Left hindlimb (tissue), 1 donor: ENCODE measurements at places on chromosomes 5 and 9.

- no peak for DNase-seq
These were observed 59.2 kb upstream of the TRAF1 start for GRCh38 chr9:120985819-120986222.

- no peak for DNase-seq
These were observed at the start of gene IL33 for GRCh38 chr9:6215562-6215961. Gene IL33 (plus strand): TSS chr9:6215807. CDS start chr9:6241695, 25,888 bp downstream.

DNA sequence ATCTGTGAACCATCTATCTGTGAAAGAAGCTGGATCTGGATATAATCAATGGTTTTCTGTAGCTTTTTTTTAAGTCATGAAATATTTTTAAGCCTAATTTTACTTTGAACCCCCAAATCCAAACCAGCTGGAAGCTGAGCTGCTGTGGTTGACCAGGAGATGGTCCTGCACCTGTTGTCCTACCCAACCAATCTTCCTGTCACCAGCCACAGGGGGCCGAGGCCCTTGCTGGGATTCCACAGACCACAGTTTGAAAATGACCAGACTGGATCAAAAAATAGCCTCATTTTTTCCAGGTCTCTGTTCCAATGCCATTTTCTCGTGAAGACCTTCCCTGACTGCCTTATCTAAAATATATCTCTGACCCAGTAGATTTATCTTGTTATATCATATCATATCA is 200.6 kb downstream of the SGCD start:
- DNase-seq, result no peak

- no peak for DNase-seq
These were observed 177.3 kb upstream of the DMAC1 start for GRCh38 chr9:7976856-7977255.

DNA sequence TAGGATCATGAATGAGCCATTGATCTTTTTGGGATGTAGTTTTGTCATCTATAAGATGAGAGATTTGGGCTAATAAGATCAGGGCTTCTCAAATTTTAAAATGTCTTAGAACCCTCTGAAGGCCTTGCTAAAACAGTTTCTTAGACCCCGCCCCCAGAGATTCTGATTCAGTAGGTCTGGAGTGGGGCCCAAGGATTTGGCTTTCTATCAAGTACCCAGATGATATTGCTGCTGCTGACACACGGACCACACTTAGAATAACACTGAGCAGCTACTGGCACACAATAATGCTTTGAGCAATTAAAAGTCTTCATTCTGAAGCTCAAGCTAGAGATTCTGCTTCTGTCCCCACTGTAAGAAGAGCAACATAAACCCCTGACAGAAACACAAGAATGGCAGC is 216.7 kb downstream of the SMARCA2 start:
- DNase-seq, result no peak

GRCh38 chr5:110032376-110032775 is 342.6 kb downstream of the MAN2A1 start:
- no peak for DNase-seq

DNA sequence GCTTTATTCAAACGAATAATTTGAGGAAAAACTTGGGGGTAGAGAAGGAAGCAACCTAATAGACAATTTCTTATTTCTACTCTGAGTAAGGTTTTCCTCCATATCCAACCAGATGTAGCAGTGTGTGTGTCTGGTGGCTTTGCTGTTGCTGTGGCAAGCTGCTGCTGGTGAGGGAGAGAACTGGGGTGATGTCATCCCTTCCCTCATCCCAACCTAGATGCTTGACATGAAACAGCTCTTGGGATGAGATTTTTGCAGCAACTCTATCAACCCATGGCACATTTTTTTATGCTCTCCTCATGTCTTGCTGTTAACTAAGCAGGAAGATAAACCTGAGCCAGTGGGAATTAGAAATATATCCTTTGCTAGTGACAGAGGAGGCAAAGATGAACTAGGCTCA is 135.8 kb downstream of the PCSK1 start:
- DNase-seq, result no peak

GRCh38 chr5:132386644-132387286 is 17.3 kb downstream of the SLC22A5 start:
- DNase-seq, result peak; percentile 76

DNA sequence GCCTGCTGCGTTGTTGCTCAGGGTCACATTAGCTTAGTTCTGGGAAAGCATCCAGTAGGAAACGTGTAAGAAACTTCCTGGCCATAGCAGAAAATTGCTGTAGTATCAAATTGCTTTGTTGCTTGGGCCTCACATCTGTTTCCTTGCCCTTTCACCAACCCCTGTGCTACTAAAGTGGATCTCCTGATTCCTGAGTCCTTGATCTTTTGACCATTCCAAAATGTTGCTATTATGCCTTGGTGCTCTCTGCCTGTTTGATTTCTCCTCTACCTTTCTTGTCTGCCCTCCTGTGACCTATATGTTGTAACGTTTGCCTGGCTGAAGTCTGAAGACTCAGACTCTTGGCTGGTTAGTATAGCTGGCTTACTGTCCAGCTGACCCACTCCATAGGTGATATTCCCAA is 350.5 kb downstream of the ADGRV1 start:
- DNase-seq, result no peak

- no peak for DNase-seq
These were observed 271.8 kb upstream of the DMAC1 start for GRCh38 chr9:8071445-8071798.

GRCh38 chr9:34085581-34086500 is 37.2 kb upstream of the UBAP2 start:
- DNase-seq, result no peak

DNA sequence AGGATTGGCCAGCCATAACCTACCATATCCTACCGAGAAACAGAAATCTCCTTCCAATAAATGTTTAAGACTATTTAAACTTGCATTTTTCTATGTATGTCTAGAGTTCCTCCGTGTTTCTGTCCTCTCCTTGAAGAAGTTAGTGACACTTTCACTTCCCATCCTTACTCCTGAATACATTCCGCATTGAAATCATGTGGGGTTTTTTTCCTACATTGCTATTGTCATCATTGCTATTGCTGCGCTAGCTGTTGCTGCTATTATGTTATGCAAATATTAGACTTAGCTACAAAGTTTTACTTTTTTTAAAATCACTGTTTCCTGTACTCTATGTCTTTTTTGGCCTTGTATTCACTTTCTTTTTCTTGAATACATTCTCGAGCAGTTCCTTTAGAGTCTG is 83.3 kb upstream of the NEK6 start:
- DNase-seq, result no peak

DNA sequence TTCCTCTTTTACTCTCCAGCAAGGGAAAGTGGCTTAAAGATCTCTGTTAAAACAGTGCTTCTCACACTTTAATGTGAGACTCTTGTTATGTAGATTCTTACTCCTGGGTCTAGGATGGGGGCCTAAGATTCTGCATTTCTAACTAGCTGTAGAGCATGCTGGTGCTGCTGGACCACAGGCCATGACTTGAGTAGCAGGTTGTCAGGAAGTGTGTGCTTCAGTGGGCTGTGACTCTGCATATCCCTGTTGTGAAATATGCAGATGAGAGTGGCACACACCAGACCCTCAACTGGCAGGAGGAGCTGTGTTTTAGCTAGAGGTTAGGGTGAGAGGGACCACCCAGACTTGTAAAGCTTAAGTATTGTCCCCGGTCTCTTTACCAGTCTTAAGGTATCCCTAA is 191.1 kb upstream of the DMRT1 start:
- no peak for DNase-seq

- DNase-seq, result no peak
These were observed 64.4 kb upstream of the POU5F2 start for GRCh38 chr5:93805616-93806379.

DNA sequence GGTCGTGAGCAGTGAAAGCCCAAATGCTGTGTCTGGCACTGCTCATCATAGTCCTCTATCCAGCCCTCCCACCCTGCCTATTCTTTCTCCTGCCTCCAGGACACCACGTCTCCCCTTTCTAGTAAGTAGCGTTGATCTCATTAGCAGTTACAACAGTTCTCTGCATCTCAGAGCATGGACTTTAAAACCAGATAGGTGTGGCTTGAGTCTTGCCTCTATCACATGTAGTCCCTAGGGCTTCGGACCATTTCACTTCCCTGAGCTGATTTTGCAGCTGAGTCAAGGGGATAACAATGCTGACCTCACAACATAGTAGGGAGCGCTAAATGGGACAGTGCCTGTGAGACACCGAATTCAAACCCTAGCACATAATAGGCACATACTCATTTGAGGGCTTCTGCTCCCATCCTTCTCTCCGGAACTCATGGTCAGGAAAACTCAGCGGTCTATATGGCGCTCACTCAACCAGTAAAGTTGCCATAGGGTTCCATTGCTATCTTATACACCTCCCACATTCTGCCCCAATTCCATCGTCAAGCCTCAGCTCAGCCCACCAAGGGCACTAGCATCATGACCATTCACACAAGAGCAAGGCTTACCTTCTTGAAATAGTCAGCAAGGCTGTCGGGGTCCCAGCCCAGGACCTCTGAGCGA is 515 bp downstream of the LCP2 start:
- DNase-seq, result no peak

GRCh38 chr9:36967997-36968396 is 66.1 kb downstream of the PAX5 start:
- DNase-seq, result no peak

GRCh38 chr5:171588046-171588445 is 168.6 kb downstream of the FGF18 start:
- DNase-seq, result no peak

- DNase-seq, result no peak
These were observed 126.9 kb downstream of the PALM2AKAP2 start for GRCh38 chr9:109906766-109907382.

- no peak for DNase-seq
These were observed 42.3 kb downstream of the IPPK start for GRCh38 chr9:92627651-92628050.

DNA sequence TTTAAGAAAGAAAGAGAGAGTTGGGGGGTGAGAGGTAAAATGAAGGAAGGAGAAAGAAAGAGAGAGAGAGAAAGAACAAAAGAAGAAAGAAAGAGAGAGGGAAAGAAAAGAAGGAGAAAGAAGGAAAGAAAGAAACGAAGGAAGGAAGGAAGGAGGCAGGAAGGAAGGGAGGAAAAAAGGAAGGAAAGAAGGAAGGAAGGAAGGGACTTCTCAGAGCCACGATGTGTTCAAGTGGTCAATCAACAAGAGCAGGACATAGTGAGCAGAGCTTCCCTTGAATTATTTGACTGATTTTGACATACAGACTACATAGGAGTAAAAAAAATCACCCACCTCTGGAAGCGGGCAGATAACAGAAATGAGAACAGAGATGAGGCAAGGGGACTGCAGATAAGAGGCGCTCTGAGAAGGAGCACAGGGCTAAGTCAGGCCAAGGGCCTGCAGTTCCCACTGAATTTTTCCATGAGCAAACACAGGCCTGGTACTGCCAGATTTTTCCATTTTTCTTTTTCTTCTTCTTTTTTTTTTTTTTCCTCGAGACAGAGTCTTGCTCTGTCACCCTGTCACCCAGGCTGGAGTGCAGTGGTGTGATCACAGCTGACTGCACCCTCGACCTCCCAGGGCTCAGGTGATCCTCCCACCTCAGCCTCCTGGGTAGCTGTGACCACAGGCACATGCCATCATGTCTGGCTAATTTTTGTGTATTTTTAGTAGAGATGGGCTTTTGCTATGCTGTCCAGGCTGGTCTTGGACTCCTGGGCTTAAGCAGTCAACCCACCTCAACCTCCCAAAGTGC is 77.7 kb upstream of the IL17B start:
- DNase-seq, result no peak

DNA sequence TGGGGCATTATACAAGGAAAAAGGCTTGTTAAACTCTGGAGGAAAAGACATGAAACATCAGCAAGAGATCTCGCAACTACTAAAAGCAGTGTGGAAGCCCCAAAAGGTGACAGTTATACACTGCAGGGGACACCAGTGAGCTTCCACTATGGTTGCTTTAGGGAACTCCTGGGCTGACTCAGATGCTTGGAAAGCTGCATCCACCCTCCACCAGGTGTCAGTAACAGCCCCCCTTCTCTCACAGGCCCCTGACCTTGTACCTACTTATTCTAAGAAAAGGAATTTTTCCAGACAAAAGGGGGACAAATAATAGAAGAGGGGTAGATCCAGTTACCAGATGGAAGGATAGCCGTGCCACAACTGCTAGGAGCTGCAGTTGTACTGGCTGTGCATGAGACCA is 154.4 kb upstream of the COX7C start:
- DNase-seq, result no peak

DNA sequence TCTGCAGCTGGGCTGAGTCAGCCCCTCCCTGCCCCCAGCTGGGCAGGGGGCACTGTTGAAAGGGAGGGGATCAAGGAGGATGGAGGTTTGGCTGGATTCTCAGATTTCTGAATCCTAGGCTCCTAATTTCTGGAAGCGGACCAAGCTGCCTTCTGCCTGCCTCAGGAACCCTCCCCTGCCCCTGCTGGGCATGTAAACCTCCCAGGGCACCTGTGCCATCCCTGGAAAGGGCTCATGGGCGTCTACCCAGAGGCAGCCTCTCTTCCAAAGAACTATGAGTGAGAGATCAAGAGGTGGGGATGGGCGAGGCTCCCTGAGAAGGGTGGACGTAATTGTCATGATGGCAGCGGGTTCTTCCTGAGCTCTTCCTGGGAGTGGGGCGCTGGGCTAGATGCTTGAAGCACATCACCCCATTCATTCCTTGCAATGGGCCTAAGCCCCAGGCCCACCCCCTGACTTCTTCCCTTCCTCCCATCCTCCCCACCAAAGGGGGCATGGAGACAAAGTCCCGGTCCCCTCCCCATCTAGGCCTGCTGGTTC is 21.6 kb downstream of the CSF1R start:
- peak; percentile 29 for DNase-seq

- no peak for DNase-seq
These were observed 267.6 kb downstream of the SPOCK1 start for GRCh38 chr5:137231540-137231939.
